ENCODE measurements at places on chromosomes 7 and 10.

- no peak for DNase-seq
Observed at GRCh38 chr7:83806538-83806937, 157.6 kb upstream of the SEMA3E start.

DNA sequence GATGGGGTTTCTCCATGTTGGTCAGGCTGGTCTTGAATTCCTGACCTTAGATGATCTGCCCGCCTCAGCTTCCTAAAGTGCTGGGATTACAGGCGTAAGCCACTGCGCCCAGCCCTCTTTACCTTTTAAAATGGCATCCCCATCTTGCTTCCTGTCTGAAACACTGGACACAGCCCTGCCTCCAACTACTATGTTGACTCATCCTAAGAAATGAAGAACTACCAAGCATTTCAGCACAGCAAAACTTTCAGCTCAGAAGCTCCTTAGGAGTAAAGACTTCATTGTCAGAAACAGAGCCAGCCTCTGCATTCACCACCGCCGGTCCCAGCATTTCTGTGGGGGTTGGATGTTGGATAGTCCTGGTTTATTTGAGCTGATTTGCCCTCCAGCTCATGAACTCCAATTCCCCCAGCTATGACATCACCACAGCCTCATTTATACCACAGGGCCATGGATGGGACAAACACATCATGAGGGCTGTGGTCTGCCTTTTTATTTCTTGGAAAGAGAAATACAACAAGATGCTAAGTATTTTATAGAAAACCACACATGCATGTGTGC lies 123.5 kb downstream of the ADCY1 start:
- DNase-seq: no peak

DNA sequence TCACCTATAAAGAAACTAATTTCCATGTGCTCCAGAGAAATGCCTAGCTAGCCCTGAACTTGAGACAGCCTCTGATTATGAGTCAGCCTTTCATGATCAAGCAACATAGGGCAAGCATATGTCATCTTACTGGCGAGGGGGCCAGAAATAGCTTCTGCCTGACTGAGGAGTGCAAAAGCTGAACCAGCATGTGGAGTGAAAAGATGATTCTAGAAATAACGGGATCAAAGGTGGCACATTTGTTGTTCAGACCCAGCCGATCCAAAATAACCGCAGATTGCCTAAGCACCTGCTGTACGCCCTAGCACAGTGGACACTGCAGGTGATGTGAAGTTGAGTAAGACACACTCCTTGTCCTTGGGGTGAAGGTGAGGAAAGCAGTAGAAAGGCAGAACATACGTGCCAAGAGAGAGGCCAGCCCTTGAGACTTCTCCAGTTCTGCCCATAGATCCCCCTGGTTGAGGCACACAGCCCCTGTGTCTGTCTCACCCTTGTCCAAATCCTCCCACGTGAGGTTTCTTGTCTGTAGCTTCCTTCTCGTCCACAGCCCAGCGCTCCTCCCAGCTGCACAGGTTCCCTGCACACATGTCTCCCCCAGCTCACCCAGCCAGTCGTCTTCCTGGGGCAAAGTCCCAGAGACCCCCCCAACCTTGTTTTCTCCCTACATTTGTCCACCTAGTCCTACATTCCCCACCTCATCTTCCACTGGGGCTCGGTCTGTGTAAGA lies 2.8 kb upstream of the BCL7B start:
- no peak for DNase-seq

DNA sequence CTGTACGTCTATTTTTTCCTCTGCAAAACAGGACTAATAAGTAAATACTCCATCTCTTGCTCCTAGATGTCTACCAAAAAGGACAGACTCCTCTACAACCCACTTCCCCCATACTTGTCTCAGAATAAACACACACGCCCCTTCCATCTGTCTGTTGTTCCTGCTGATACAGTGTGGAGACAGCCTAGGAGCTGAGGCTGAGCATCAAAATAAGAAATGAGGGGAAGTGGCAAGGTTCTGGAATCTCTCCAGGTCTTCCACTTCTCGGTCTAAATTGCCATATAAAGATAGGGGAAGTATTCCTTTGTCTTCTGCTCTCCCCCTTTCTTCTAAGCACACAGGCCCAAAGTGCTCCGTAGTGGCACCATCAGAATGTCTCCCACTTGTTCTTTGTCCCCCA lies 30.8 kb upstream of the VSIR start:
- no peak for DNase-seq

DNA sequence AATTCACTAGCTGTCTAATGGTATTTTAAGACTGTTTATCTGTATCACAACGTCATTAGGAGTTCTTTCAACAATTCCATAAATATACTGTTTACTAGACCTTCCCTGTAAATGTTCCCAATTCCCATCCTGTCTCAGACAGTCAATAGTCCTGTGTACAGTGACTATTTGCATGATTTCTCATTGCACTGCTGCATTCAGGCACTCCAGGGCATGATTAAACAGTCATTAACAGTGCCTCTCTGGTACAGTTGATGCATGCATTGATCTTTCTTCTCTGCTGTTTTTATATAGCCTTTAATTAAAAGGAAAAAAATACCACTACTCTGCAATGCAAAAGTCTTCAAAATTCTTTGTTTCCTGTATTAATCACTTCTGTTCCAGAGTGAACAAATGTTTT lies 51.5 kb upstream of the MTURN start:
- no peak for DNase-seq

GRCh38 chr10:85547460-85548023 lies 819.1 kb downstream of the GRID1 start:
- DNase-seq: no peak

GRCh38 chr10:102727037-102727818 lies 12.8 kb downstream of the SFXN2 start:
- DNase-seq: no peak

DNA sequence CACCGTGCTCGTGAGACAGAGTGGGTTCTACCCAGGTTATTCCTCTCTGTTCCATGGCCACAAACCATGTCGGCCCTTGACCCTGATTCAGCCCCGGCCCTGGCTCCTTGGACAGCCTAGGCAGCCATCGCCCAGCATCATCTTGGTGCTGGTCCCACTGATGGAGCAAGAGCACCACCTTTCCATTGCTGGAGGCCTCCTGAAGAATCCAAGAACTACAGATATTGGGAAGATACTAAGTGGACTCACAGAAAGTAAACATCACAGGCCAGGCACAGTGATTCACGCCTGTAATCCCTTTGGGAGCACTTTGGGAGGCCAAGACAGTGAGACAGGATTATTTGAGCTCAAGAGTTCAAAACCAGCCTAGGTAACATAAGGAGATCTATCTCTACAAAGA lies 125.1 kb downstream of the NT5C2 start:
- DNase-seq: no peak
